ENCODE measurements at places on chromosomes 5 and 9.

DNA sequence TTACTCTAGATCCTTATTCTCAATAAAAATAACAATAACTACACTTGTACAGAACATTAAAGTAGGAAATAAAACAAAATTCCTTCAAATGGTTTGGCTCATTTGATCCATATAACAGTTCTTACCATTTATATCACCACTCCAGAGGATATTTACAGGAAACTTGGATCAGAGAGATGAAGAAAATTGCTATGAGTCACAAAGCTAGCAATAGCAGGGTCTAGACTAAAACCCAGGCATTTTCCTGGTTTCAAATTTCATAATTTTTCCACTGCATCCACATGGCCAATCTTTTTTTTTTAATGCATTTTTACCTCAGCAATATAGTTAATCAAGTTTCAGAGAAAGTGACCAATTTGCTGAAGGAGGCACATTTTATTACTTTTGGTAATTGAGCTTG, 299.2 kb downstream of the ELAVL2 start:
- DNase-seq, result no peak

GRCh38 chr9:103533318-103533717, 538.2 kb downstream of the CYLC2 start:
- DNase-seq, result no peak

- no peak for DNase-seq
These were observed 62.4 kb downstream of the SLC28A3 start for GRCh38 chr9:84278130-84278529.

- DNase-seq, result no peak
These were observed 39.0 kb downstream of the DDX31 start for GRCh38 chr9:132630811-132631210.

GRCh38 chr5:71904852-71905251, 185.8 kb downstream of the CARTPT start:
- DNase-seq, result no peak

DNA sequence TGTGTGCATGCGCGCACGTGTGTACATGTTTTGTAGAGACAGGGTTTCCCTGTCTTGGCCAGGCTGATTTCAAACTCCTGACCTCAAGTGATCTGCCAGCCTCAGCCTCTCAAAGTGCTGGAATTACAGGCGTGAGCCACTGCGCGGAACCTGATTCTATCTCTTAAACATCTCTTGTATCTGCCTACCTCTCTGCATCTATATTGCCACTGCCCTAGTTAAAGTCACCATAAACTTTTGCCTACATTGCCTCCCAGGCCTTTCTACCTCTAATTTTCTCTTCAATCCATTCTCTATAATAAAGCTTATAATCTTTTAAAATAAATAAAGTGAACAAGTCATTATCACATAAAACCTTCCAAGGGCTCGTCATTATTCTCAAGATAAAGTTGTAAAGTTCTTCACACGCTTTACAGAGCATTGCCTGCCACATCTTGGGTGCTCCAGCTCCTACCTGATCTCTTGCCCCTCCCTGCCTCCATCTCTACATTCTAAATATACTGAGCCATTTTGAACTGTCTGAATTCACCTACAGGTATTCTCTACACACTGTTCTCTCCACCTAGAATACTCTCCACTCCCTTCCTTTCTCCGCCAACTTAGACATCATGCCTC, 15.0 kb downstream of the TRPM6 start:
- no peak for DNase-seq

DNA sequence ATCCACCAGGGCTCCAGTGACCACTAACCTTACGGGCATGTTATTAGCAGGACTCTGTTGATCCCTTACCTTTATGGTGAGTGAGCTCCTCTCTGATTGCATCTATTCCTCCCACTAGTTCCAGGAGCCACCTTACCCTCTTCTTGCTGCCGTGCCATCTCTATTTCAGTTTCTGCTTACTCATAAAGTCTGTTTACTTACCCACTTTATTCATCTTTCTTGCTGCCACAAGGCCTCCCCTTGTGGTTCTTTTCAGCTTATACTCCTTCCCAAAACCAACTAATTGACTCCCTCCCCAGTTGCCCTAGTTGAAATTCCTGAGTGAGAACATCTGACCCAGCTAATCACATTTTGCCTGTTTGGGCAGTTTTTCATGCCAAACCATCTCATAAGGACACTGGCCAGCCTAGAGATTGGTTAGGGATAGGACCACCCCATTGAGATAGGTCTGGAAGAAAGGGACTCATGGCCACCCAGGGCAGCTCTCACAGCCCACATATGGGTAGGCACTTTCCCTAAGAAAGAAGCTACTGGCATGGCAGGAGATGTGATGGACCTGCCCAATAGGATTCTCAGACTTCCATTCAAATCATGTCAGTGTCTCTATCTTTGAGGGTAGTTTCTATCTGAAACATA, 412.7 kb downstream of the EFNA5 start:
- no peak for DNase-seq

Measured in spleen (tissue), 13 donors.